ENCODE measurements at places on chromosomes 6 and 20.

DNA sequence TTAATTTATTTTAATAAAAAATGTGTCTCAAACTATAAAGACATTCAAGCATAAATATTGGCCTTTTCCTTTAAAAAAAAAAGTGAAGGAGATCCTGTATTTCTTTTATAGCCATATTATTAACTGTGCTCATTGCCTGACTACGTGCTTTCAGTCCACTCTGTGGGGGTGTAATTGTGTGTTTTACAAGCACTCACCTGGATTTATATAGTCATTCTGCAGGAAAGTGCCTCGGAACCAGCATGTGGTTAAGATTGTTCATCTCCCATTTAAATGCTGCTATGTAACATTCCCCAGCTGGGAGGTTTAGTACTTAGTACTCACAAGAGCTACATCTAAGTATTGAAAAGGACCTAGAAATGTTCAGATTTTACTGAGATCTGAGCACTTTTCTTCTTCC lies 47.9 kb upstream of the SLC22A16 start:
- no peak for DNase-seq

- DNase-seq: no peak
These were observed 107.7 kb upstream of the PRND start for GRCh38 chr20:4613718-4614620.

- no peak for DNase-seq
These were observed 182.4 kb upstream of the TSHZ2 start for GRCh38 chr20:52789716-52790115.

GRCh38 chr6:143822584-143823024 lies 20.5 kb upstream of the LTV1 start:
- DNase-seq: no peak

GRCh38 chr6:118464620-118465019 lies 83.5 kb upstream of the PLN start:
- DNase-seq: no peak

DNA sequence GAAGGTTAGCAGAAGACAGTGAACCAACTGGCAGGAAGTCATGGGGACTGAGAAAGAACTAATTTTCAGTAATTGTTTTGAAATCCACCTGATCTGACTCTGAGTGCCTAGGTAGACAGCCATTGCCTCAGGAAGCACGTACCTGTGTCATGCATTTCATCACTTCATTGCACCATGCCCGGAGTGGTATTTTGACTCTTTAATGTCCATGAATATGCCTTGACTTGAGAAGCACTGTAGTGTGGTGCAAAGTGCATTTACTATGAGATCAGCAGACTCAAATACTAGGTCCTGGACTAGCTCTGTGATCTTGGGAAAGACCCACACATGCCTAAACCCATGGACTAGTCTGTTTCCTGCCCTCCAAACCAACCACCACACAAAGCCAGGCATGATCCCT lies 370.9 kb upstream of the MARCKS start:
- DNase-seq: no peak

- no peak for DNase-seq
These were observed 122.8 kb downstream of the SYCP2 start for GRCh38 chr20:59810449-59811187.

DNA sequence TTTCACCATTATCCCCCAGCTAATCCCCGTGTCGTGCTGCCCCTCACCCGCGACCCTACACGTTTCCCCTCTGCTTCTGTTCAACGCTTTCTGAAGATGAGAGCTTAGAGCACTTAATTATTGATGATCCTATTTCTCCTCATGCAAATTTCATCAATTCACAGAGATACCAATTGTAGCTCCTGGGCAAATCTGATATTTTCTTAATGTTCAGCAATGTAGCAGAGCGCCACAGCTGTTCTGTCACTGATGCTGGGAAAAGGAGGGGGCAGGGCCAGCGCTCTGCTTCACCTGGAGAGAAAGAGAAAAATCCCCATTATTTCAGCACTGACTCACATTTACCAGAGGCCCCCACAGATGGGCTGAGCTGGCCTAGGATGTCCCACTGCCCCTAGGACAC lies 121.2 kb downstream of the TTLL2 start:
- DNase-seq: no peak

- no peak for DNase-seq
These were observed 142.1 kb downstream of the SMOC2 start for GRCh38 chr6:168583126-168583525.

DNA sequence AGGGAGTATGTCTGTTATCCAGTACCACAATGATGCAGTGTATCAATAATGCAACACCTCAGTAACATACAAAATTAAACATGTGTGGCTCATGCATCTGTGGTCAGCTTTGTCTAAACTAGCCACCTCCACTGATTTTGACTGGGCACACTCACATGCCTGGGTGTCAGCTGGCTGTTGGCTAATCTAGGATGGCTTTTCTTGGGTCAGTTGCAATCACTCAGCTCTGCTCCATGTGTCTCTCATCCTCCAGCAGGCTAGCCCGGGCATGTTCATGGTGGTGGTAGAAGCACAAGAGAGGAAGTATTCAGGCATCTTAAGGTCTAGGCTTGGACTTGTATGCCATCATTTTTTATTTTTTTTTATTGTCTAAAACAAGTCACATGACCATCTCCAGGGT lies 59.3 kb upstream of the JAG1 start:
- DNase-seq: no peak

- DNase-seq: no peak
These were observed 11.6 kb downstream of the JAG1 start for GRCh38 chr20:10662151-10662550.

DNA sequence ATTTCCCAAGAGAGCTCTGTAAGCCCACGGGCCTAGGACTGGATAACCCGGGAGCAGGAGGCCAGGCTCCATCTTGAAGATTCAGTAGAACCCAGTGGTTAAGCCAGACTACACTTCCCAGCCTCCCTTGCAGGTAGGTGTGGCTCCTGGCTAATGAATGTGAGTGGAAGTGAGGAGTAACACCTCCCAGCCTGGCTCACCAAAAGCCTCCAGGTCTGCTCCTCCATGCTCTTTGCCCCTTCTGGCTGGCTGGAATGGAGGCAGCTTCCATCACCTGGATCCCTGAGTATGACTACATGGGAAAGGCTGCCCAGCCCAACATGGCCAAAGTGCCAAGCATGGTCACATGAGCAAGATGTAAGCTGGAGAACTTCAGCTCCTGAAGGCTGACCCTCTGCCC lies 9.7 kb downstream of the LRRN4 start:
- no peak for DNase-seq

GRCh38 chr6:168606722-168607121 lies 165.7 kb downstream of the SMOC2 start:
- no peak for DNase-seq

DNA sequence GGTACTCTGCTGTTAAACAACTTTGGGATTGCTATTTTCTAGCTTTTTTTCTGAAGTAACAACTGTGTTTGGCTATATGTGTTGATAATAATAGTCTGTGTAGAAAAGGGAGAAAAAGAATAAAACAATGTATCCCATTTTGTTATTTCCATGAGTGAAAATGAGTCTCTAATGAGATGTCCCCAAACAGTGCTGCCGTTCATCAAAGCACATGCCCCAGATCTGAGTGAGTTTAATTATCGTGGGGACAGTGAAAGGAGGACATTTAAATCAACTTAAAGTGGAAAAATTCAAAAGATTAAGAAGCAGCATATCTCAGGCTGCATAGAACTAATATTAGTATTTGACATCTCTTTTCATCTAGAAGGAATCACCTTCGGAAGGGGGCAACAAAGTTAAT lies 59.6 kb downstream of the NCOA7 start:
- no peak for DNase-seq

DNA sequence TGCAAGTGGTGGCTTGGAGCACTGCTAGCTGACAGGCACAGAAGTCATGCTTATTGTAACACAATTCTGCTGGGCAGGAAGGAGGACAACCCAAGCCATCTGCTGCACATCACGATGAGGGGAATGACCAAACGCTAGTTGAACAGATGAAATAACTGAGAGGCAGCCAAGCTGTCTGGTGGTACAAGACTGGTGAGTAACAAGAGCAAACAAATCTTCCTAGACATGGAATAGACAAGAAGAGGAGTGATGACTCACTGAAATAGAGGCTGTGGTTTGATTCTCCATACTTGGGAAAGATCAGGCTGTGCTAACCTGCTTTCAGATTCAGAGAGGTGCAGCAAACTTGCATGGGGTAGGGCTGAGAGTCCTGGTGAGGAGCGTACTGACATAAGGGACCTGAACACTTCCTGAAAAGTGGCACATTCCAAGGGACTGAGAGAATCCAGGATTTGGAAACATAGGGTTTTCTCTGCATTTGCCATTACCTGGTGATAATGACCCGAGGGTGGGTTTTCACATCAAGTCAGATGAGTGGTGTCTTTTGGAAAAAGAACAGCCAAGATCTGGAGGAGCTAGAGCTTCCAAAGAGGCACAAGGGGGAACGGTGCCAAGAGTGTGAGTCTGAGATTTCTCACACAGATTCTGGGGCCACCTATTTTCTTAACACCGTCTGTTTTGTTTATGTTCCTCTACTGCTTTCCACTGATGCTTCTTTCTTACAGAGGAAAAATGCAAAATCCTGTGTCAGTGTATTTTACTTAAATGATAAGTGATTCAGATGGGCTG lies 60.0 kb downstream of the PRL start:
- DNase-seq: no peak

GRCh38 chr6:131067521-131067920 lies 4.5 kb upstream of the EPB41L2 start:
- no peak for DNase-seq

DNA sequence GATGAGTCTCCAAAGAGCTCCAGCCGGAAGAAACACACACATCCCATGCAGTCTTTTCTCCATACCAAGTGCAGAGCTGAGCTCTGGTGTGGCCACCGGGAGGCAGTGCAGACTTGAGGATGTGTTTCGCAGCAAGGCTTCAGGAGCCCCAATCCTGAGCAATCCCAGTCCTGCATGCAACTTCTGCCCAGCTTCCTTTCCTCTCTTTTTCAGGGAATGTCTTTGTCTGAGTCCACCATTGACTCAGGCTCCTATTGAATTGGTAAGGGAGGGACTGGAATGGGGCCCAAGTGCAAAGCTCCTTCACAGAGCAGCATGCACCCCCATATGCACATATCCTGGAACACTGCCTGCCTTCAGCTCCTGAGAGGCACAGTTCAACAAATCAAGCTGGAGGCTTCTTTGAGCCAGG lies 50.5 kb upstream of the ASIP start:
- peak; percentile 11 for DNase-seq

DNA sequence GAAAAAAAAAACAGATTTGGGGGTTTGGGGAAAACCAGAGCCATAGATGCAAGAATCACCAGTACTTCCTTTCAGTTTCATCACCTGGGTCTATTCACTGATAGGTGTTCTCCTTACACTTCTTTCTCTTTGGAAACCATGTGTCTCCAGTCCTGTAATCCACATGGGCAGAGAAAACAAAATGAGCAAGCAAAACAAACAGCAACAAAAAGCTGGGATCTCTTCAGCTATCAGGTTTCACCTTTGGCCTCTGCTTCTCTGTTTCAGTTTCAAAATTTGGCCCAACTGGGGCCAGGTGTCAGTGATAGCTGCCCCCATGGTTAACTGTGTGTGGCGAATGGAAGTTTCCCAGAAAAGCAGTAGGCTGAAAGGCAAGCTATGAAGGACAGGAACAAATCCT lies 220.0 kb upstream of the THBS2 start:
- DNase-seq: no peak

- DNase-seq: no peak
These were observed 41.7 kb downstream of the SLC16A10 start for GRCh38 chr6:111129013-111129412.

DNA sequence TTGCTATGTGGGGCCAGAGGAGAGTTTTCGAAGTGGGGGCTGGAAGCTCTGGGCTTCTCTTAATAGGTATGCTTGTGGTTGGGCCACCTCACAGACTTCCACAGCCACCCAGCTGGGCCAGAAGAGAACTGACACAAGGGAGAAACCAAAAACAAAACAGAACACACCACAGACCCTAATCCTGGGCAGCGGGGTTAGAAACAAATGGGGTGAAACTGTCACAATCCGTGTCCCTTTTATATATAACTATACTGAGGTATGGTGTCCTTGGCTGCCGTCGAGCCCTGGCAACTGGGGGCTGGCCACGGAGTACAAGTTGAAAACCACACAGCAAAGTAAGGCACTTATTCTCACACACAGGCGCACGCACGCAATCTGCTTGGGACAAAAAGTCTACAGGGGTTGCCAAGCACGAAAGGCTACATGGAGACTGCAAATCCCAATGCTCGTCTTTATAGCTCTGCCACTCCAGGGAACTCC lies 78.3 kb downstream of the TRAM2 start:
- no peak for DNase-seq

DNA sequence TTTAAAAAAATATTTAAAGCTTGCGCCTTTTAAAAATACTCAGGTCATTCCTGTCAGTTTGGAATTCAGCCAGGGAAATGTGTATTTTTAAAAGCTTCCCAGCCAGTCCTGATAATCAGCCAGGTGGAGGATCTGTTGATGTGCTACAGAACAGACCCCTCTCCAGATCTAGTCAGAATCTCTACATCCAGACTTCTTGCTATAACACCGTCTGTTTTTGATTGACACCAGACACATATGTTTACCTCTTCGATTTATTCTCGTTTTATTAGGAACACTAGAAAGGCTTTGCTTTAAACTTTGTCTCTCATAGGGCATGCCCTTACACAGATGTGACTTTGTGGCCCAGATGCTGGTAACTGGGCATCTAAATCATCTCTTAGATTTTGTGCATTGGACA lies 11.7 kb downstream of the PARD6B start:
- no peak for DNase-seq

GRCh38 chr6:158358450-158359077 lies 46.3 kb downstream of the TULP4 start:
- DNase-seq: no peak

DNA sequence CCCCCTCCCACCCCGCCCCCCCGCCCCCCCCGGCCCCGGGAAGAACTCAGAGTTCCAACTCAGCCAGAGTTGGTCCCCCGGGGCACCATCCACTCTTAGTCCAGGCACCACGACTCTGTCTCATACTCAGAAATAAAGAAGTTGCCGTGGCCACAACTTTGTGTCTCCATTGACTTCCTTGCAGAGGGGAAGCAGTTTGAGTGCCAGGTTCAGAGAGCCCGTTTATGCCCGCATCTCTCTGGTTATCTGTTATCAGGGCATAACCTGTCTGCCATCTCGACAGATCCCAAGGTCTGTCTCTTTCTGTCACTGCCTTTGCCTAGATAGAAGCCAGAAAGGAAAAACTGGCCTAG lies 605 bp downstream of the CDC5L start:
- DNase-seq: no peak
